ENCODE measurements at places on chromosomes 6 and 20.

- DNase-seq, result no peak
Observed at GRCh38 chr6:107656401-107656800, 166.5 kb downstream of the SOBP start.

DNA sequence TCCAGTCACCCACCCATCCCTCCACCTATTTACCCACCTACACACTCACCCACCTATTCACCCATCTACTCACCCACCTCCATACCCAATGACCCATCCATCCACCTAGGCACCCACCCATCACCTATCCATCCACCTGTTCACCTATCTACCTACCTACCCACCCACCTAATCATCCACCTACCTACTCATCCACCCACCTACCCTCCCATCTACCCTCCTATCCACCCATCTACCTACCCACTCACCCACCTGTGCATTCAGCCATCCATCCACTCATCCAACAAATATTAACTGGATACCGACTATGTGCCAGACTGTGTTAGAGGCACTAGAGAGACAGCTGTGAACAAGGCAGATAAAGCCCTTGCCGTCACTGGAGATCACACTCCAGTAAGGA is 40.3 kb downstream of the RSPO4 start:
- no peak for DNase-seq

- DNase-seq, result no peak
Observed at GRCh38 chr6:23396949-23397348, 729.1 kb upstream of the NRSN1 start.

DNA sequence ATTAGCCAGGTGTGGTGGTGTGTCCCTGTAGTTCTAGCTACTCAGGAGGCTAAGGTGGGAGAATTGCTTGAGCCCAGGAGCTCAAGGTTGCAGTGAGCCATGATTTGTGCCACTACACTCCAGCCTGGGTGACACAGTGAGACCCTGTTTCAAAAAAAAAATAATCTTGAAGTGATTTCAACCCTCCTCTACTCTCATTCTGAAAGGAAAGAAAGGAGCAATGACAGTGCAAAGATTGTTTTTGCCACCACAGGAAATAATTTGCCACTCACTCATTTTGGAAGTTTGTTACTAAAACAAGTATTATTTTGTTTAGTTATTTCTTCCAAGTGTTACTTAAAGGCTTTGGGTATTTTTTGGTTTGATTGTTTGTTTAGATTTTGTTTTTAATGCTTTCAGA is 45.6 kb downstream of the BLTP3A start:
- no peak for DNase-seq

- DNase-seq, result no peak
Observed at GRCh38 chr20:50005471-50005981, 22.7 kb downstream of the SNAI1 start.

DNA sequence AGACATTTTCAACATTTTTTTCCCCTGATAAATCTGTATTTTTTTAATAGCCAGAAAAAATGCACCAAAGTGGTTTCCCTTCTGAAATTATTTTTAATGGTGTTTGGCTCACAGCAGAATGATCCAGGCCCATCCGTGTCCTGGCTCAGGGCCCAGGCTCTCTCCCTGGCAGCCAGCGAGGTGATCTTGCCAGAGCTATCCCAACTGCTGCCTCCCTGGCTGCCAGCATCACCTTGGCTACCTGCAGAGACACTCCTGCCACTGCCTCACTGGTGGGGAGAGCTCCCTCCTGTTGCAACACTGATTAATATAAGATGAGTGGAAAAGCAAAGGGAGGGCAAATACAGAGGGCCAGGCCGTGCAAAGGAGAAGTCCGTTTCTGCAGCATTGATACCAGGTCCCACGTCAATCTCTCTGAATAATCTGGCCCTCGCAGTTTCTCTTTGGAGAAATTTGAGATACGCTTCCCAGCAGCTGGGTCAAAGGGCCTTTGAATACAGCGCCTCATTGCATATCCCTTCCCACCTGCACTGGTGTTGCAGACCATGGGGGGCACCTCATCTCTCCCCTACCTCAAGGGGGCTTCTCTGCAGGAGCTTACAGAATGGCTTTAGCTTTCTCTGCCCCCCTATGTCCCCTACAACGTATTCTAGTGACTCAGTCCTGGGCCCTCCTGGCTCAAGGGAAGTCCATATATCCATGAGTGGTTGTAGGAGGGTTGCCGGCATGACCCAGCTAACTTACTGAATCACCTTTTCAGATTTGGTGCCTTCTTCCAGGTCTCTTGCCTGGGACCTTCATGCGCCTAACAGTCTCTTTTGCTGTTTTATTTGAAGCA is 12.8 kb upstream of the DSTN start:
- DNase-seq, result no peak

DNA sequence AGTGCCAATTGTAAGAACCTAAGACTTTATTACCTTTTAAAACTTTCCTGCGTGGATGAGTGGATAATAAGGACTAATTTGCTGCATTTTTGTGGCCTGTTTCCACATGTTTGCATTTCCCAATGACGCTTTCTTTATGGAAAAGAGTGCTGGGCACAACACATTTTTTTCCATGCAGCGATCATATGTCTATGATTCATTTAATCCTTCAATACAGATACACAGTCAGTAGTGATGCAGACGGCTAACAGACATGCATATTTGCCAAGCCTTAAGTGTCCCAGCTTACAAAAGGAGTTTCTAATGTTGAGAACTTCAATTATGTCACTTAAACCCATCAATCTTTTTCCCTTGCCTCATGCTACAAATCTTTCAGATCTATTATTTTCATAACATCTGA is 239.8 kb upstream of the PREP start:
- DNase-seq, result no peak

DNA sequence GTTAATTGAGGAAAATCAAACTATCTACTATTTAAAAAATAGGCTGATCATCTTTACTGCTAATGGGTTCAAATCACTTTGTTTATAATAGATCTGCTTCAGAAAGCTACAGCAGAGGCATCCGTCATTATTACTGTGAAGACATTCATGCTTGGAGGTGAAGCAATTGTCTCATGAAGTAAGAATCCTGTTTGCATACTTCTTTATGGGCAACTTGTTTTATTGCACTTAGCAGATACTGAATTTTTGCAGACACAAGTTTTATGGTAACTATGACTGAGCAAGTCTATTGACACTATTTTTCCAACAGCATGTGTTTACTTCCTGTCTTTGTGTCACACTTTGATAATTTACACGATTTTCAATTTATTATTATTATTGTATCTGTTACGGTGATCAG is 573.9 kb downstream of the RFPL4B start:
- DNase-seq, result no peak

- no peak for DNase-seq
Observed at GRCh38 chr6:35694462-35694861, 5.7 kb upstream of the FKBP5 start.

GRCh38 chr20:59933296-59933848 is at the start of gene SYCP2:
SYCP2 (minus strand) TSS chr20:59933637; CDS start chr20:59922413, 11,224 bp downstream.
- DNase-seq, result peak; percentile 41

GRCh38 chr6:108652375-108652774 is 91.7 kb downstream of the FOXO3 start:
- DNase-seq, result no peak

- no peak for DNase-seq
Observed at GRCh38 chr6:154504102-154504501, 6.4 kb downstream of the CNKSR3 start.

DNA sequence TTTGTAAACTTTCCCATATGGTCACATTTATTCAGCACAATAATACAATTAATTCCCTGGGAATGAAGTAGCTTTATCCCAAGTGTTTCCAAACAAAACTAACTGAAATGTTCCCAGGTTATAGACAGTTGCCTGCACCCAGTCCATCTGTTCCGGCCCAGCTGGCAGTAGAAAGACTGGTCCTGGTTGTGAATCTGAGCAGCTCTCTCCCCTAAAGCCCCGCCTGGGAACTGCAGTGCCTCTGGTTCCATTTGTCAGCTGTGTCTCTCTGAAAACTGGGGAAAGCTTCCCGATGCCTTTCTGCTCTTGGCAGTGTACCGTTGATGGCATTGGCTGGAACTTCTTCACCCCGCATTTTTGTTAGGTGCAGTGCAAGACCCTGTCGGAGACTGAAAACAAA is 8.7 kb downstream of the MTHFD1L start:
- DNase-seq, result no peak

DNA sequence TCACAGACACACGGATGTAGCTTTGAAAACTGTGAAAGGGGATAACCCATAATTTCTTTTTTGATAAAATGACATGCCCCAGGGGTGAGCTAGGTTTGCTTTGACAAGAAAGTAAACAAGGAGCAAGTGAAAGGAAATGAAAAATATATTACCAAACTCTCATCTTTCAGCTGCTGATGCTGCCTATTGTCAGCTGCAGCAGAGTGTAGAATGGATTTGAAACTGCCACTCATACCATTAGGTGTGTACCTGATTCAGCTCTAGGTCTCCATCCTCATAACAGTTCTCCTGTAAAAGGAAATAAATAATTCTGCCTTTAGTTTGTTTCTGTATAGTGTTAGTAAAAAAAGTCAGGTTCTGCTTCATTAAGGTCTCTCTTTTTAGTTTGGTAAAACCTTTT is 415.1 kb upstream of the MARCKS start:
- DNase-seq, result no peak

DNA sequence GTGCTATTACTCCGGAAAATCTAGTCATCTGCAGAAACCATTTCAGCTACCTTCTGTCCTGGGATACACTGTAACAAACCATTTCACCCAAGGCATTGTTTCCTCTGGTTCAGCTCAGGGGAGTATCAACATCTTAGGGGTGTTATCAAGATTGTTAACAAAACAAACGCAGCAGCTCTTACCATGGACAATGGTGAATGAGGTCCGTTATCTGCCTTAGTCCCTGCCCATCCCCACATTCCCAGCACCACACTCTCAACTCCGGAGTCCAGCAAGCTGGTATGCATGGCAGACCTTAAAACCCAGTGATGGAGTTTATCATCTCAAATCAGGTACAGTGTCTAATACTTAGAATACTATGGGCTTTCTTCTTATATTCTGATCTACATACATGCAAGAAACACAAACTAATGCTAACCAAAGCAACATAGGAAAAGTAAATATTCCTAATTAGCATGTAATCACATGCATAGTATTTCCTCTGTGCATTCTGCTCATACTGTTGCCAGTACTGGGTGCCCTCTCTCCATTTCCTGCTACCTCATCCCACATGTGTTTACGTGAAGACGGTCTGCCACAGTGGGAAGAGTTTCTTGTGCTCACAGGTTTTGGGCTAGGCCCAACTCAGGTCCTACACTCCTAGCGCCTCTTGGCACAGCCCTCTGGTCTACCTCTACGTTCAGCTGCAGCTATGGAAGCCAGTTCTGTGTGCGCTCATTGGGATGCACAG is 123.9 kb downstream of the DTNBP1 start:
- DNase-seq, result no peak

DNA sequence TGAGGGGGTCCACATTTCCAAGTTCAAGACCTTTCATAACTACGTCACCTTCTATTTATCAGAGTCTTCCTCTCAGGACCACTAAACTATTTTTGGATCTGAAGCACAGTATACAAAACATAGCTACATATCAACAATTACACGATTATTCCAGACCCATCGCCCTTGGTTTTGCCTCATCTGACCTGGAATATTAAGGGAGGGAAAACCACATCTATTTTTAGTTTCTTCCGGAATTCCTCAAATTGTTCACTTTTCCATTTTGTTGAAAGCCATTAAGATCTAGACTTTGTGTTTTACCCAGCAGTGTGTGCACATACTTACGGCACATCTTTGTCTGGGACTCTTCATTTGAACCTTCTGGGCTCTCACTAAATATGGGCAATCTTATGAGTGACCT is 12.0 kb upstream of the ADGRF5 start:
- DNase-seq, result no peak

DNA sequence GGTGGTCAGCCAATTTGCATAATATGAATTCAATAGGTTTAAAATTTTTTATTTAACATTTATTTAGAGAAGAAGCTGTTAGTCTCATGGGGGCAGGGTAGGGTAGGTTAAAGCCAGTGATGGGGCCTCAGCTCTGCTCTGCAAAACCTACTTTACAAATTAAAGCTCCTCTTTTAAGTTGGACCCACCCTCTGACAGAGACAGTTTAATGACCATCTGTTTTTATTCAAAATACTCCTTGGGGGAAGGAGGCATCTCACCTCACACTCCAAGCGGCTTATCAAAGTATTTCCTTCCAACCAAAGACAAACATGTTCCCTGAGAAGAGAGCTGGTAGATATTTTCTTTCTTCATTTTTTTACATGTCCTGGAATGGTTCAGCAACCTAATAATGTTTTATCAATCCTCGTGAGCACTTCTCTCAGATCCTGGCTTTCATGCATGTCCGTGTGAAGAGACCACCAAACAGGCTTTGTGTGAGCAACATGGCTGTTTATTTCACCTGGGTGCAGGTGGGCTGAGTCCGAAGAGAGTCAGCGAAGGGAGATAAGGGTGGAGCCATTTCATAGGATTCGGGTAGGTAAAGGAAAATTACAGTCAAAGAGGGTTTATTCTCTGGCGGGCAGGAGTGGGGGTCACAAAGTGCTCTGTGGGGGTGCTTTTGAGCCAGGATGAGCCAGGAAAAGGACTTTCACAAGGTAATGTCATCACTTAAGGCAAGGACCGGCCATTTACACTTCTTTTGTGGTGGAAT is 184.7 kb downstream of the GJA1 start:
- no peak for DNase-seq

DNA sequence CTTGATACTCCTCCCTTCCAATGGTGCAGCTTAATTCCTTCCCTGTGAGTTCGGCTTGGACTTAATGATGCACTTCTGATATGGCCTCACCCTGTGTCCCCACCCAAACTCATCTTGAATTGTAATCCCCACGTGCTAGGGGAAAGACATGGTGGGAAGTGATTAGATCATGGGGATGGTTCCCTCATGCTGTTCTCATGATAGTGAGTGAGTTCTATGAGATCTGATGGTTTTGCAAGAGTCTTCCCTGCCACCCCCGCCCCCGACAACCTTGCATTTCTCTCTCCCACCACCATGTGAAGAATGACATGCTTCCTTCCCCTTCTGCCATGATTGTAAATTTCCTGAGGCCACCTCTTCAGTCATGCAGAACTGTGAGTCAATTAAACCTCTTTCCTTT is 50.3 kb upstream of the HLA-G start:
- DNase-seq, result no peak

DNA sequence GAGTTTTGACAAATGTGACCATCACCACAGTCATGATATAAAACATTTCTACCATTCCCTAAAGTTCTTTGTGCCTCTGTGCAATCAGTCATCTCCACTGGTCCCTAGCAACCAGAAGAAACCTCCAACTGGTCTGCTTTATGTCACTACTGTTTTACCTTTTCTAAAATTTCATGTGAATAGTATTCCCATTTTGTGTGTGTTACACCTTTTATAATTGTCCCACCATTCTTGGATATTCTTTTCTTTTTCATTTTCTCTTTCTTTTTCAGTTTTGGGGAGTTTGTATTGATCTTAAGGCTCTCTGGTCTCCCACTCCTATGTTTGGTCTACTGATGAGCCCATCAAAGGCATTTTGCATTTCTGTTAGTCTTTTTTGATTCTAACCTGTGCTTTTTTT is 95.4 kb downstream of the NCOA3 start:
- DNase-seq, result no peak

DNA sequence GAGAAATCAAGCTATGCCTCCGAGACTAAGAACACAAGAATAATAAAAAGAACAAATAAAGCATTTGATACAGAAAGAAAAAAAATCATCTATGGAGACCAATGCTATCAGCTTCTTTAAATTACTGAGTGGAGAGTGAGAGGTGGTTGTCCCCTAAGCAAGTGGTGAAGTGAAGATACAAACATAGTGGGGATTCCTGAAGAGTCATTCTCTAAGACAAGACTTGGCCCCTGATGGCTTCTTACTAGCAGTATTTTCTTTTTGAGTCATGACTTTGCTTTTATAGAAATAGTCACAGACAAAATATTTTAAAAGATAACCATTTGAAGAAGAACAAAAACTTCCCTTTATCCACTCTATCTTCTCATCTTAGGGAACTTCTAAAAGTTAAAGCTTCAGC is 261.4 kb upstream of the PRDM1 start:
- no peak for DNase-seq

- no peak for DNase-seq
Observed at GRCh38 chr6:90368601-90369000, 72.0 kb upstream of the BACH2 start.
